ENCODE measurements at places on chromosomes 6 and 20. TPM values are rescaled to one million over a fixed set of nuclear protein-coding genes. Genes with fewer than 3 reads are reported as not detected.

- peak; percentile 83 for DNase-seq
Measured at GRCh38 chr20:51532577-51533191, 9.8 kb downstream of the NFATC2 start.

DNA sequence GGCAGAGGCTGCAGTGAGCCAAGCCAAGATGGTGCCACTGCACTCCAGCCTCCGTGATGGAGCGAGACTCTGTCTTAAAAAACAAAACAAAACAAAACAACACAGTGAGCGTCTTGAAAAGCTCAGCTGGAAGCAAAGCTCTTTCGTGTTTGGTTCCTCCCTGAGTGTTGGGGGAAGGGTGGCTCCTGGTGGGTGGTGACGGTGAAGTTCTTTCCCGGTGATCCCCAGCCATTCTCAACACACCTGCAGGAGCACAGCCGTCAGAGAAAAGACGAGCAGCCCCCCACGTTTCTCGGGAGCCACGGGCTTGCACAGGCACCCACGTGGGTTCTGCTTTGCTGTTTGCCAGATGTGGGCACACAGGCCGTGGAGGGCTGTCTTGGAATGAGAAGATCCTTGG, 3.2 kb downstream of the BHLHE23 start:
- no peak for DNase-seq

- DNase-seq: no peak
Measured at GRCh38 chr20:55597526-55597925, 407.8 kb downstream of the CBLN4 start.

DNA sequence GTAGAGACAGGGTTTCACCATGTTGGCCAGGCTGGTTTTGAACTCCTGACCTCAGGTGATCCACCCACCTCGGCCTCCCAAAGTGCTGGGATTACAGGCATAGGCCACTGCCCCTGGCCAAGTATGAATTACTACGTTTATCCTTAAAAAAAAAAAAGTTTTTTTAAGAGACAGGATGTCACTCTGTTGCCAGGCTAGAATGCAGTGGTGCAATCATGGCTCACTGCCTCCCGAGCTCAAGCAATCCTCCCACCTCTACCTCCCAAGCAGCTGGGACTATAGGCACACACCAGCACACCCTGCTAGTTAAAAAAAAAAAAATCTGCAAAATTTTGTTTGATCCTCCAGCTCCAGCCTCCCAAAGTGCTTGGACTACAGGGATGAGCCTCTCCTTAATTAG, 23.1 kb downstream of the IYD start:
- no peak for DNase-seq

The SIRPG gene
- total RNA-seq: 0.20 TPM

- DNase-seq: no peak
Measured at GRCh38 chr6:82227770-82228169, 19.8 kb downstream of the IBTK start.

DNA sequence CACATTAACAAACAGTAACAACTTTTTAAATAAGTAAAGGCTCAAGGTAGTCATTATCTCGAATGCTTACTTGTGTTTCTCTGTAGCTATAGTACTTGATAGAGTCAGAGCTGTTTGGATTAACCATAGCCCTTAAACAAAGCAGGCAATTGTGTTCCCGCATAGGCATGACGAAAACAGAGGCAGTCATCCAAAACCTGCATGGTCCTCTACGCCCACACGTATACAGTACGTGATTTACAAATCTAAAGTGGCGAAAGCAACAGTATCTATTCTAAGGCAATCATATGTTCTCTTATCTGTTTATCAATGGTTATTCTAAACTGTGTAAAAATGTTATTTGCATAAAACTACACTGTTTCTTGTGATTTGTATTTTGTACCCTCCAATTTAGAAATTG, 31.8 kb downstream of the HFE start:
- DNase-seq: no peak

The SFTA2 gene
- not detected for total RNA-seq

The IL17A gene
- total RNA-seq: not detected

The CTAGE9 gene
- total RNA-seq: not detected

The SCRT2 gene
- not detected for total RNA-seq

The TFAP2B gene
- total RNA-seq: not detected
